ENCODE measurements at places on chromosomes 2 and 18. TPM values are rescaled to one million over a fixed set of nuclear protein-coding genes. Genes with fewer than 3 reads are reported as not detected.

BOLA3 gene
- total RNA-seq: 38.4 TPM

GRCh38 chr2:169900686-169901085 is 73.4 kb downstream of the UBR3 start:
- DNase-seq: no peak

DNA sequence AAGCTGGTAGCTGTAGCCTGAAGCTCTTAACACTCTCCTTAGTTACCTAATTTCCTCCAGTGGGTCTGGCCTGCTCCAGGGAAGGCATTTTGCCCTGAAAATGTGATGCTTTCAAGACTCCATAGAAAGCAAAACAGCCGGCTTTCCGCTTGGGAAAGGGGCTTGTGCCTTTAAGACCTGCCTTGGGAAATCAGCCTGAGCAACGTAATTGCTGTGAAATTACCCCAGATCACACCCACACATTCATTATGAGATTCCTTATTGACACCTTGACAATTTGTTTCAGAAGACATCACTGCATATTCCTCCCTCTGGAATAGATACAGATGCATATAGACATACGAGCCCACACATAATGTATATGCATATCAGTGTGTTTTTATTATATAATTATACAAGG is 190.5 kb upstream of the SKOR2 start:
- no peak for DNase-seq

STK11IP gene
- 13.6 TPM for total RNA-seq

UGT1A10 gene
- not detected for total RNA-seq

- no peak for DNase-seq
These were observed 13.5 kb downstream of the MALL start for GRCh38 chr2:110101901-110102803.

DNA sequence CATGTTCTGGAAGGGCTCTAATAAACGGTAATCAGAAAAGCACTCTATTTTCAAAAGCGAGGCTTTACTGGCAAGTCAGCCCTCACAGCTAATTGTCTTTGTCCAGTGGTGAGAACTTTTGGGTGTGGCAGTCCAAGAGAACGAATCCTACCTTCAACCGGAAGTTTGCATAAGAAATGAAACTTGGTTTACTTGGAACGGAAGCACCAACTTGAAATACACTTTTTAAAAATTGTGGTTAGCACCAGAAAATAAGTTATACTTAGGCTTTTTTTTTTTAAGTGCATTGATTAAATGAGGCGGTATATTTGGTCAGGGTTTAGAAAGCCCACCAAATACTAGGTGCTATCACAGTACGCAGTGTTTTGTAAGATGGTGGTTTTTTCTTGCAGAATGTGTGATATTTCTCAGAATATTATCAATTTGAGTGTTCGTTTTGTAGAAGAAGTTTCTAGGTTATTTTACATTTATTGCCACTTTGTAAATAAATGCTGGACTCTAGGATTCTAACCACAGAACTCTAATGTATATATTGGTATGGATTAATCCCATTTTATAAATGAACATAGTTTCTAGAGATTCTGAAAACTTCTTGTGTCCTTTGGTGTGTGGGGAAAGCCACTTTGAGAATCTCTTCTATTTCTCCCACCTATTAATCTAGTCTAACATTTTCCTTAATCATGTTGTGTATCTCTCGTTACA is 1.2 kb downstream of the MYL12A start:
- peak; percentile 72 for DNase-seq

UGT1A3 gene
- total RNA-seq: 0.51 TPM

- DNase-seq: no peak
These were observed 91.7 kb upstream of the MMADHC start for GRCh38 chr2:149679286-149679685.

SMAD2 gene
- total RNA-seq: 102 TPM

DNA sequence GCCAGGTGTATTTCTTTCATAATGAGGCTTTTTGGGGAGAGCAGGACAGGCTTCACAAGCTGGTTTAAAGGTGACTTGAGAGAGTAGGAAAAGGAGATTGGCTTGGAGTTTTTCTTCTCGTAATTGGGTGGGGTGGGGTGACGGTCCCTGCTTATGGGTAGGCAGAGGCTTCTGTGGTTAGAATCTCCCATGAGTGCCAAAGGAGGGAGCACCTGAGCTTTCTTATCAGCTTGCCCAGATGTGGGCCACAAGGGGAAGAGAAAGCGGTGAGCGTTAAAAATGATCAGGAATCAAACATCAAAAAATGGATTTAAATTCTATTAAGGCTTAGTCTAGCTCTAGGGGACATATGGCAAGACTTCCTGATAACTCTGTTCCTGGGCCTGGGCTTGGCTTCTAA is 9.7 kb upstream of the PNPT1 start:
- DNase-seq: no peak

- DNase-seq: no peak
These were observed 33.0 kb upstream of the BOD1L2 start for GRCh38 chr18:57113799-57114420.

DNA sequence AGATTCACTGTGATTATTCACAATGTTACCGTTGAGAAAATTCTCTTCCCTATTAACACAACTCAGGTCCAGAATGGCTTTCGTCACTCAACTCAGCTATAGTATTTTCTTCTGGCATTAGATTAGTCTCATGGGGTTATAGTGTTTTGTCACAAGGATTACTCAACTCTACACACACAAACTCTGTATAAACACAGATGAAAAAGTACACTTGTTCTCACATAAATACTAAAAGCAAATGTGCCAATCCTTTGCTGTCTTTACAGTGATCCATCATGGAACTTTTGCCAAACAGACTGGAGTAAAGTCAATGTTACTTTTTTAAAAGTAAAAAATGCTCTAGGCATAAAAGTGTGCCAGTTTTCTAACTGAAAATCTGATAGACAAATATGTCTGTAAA is 267.6 kb downstream of the RBM43 start:
- peak; percentile 91 for DNase-seq

DNA sequence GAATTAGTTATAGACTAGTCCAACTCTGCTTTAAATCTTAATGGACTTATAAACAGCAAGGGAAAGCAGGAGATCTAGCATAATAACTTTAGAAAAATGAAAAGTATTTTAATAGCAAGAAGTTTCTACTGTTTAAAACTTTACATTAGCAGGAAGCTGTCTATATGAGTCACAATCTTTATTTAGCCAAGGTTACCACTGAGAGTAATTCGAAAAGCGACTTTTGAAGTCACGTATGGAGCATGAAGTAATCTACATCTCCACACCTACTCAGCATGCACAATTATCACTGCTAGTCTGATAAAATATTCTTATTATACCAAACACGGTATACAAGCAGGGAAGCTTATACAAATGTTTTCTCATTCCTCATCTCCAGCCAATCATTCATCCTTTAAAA is 515.4 kb upstream of the SOX11 start:
- no peak for DNase-seq

GRCh38 chr18:51300912-51301311 is 103.4 kb upstream of the MEX3C start:
- DNase-seq: no peak

- no peak for DNase-seq
These were observed 103.9 kb downstream of the EVA1A start for GRCh38 chr2:75456825-75457224.

GRCh38 chr2:206075113-206075512 is 10.9 kb downstream of the INO80D start:
- no peak for DNase-seq

DNA sequence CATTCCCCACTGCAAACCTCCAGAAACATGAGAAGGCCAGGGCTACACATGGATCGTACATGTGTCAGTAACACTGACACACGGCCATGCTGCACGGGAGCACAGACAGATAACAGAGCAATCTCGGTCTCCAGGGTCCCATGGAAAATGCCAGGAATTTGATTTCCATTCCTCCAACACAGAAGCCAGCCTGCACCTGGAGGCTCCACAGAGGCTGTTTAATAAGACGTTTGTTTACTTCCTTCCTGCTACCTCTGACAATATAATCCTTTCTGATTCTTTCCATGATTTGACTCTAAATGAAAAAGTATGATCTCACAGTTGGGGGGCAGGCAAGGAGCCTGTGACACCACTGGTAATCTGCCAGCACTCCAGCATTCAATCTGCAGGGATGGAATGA is 210.9 kb upstream of the DDX18 start:
- DNase-seq: peak; percentile 46

DNA sequence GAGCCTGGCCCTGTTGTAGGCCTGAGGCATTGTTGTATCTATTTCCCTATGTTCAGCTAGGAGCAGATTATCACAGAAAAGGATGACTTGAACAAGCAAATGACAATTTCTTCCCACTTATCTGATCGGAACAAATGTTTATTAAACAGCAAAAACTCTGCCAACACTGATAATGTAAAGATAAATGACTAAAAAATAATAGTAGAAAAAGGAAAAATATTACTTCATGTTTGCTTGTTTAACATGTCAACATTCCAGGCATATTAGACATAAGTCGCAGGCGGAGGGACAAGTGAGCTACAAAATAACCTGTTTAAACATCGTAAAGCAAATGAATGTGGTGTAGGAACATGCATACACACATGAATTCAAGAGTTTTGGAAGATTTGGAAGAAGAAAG is 257.9 kb downstream of the TMX3 start:
- DNase-seq: no peak

DNA sequence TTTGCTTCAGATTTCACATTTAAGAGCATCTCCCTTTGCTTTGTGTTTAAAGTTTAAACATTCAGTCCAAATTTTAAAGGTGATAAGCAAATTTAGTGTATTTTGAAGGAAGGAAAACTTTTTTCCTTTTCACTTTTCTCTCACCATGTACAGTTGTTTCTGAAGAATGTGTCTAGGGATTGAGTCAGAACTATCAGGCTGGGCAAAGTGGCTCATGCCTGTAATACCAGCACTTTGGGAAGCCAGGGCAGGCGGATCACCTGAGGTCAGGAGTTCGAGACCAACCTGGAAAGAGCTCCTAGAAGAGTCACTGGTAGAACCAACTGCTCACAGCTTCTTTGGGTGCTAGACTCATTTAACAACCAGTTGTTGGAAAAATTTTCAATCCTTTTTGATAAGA is 327.0 kb upstream of the THUMPD2 start:
- DNase-seq: no peak

NEURL3 gene
- total RNA-seq: 2.7 TPM

DNA sequence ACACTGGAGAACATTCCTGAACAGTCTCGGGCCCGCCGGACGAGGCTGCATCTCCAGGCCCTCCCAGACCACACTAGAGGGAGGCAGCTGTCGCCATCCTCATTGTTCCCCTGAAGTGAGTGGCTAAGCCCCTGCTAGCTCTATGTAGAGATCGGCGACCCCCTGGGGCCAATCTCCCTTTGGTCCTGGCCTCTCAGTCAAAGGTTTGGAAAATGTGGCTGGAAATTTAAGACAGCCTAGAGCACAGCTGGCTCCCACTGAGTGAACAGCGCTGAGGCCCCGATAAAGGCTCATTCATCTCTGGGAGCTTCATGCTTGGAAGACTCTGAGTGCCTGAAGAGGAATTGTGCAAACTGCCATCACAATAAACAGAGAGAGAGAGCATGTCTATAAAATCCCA is 360.3 kb downstream of the CLIP4 start:
- DNase-seq: peak; percentile 66

- no peak for DNase-seq
These were observed 82.4 kb downstream of the MTCL1 start for GRCh38 chr18:8787794-8788193.

DSG1 gene
- 17.2 TPM for total RNA-seq

SNTG2 gene
- 2.7 TPM for total RNA-seq

RMDN2 gene
- 10.9 TPM for total RNA-seq

- DNase-seq: no peak
These were observed 137.9 kb downstream of the MGAT5 start for GRCh38 chr2:134391751-134392160.

TEX44 gene
- total RNA-seq: not detected

GRCh38 chr2:198374375-198375082 is 570.1 kb downstream of the PLCL1 start:
- peak; percentile 88 for DNase-seq

DNA sequence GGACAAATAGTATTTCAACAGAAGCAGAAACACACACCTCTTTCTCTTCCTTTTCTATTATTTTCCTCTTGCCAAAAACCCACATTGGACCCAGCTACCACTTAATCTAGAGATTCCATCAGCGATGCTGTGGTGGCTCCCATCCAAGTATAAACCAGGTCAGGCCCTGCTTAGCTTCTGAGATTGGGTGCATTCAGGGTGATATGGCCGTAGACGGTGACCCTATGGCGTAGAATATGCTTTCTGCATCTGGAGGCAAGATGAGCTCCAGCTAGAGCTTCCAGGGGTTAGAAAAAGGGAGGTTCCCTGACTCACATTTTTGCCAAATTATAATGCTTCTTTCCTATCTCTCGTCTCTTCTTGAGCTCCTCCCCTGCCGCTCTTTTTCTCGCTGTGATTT is 66.5 kb downstream of the TNP1 start:
- no peak for DNase-seq

DNA sequence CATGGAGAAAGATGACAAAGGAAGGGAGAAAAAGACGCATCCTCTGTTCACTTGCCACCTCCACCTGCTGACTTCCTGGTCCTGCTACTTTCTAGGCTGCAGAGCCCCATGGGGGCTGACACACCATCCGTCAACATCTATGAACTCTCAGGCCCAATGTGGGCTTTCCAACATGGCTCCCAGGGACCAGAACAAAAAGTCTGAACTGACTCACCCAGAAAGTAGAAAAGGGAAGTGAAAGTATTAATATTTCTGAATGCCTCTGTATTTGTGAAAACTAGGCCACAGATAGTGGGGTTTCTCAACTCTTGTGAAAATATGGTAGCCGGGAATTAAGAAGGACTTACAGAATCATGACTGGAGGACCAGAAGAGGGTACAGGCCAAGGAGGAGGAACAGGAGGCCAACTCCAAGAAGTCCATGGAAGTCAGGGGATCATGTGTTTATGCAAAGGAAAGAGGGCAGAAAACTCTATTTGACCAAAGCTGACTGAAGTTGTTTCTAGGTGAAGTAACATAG is 123.1 kb upstream of the CAB39 start:
- DNase-seq: no peak

TMX3 gene
- total RNA-seq: 68.8 TPM

RFTN2 gene
- 20.4 TPM for total RNA-seq

SERPINB2 gene
- total RNA-seq: 9.7 TPM

DNA sequence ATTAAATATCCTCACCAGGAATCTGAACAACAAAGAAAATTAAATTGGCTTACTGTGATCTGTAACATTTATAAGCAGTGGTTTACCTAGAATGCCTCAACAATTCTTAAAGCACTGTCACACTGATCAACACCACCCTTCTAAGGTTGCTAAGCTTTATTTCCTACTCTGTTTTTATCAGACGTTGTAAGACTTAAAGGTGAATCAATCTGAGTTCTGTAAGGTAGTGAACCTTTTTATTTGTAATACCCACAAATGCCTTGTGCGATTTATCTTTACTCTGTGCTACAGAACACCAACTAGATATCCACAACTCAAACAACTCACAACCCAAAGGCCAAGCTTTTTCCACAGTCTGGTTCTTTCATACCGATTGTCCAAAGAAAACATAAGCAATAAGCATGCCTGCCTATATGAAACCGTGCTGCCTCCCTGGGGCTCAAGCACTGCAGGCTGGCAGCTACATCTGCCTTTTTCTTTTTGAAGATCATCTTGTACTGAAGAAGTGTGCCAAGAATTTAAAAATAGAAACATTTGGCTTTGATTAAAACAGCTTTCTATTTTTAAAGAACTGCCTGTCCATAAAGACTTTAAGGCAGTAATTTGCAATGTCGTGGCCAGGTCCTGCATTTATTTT is 490.7 kb downstream of the NUP35 start:
- peak; percentile 79 for DNase-seq

ALKAL2 gene
- 2.3 TPM for total RNA-seq

GRCh38 chr2:232349946-232350635 is 28.5 kb upstream of the ALPP start:
- DNase-seq: peak; percentile 29
